Aorta (tissue), 5 donors: ENCODE measurements at places on chromosomes 7 and 10. TPM values are rescaled to one million over a fixed set of nuclear protein-coding genes. Genes with fewer than 3 reads are reported as not detected.

CD36 gene
- 114 TPM for total RNA-seq

GSDME gene
- 16.3 TPM for total RNA-seq

DNA sequence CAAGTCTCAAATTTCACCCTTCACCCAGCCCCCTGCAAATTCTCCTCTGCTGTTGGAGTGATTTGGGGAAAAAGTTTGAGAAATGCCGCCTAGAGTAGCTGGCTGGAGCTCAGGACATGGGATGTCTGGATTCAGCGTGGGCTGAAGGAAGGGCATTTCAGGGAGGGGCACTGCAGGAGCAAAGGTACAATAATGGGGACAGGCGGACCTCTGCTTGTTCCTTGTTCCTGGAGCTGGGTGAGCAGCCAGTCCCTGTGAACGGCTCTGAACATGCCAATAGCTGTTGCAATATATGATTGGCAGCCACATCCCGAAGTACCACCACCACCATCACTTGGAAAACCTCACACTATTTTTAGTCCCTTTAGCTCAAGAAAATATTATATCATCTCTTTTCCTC is 23.4 kb downstream of the ADRA2A start:
- H3K36me3 ChIP-seq: no peaks in the 10 kb centered on the region
- H3K27me3 ChIP-seq: no peaks in the 10 kb centered on the region
- no peak overlapping the region for H3K27ac ChIP-seq
- DNase-seq: no peak

SEMA4G gene
- 4.2 TPM for total RNA-seq

DNA sequence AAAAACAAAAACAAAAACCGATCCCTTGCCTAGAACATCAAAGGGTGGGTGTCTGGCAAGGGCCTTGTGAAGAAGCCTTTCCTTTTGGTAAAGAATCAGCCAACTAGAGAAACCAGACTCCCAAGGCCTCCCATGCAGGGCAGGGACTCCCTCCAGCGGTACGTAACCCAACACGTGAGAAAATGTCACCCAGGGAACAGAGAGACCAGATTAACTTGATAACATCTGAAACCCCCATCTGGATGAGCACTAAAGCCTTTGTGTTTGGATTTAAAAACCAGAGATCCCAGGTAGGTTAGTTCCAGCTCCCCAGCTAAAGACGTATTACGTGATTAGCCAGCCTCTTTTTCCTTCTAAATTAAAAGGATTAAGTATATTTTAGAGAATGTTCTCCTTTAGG is 3.0 kb upstream of the HABP2 start:
- H3K27ac ChIP-seq: no peak overlapping the region
- no peaks in the 10 kb centered on the region for H3K4me1 ChIP-seq
- peaks cover 2% of the 10 kb centered on the region for H3K27me3 ChIP-seq
- H3K4me3 ChIP-seq: no peak overlapping the region
- DNase-seq: no peak
